ENCODE measurements at places on chromosomes 11 and 22. TPM values are rescaled to one million over a fixed set of nuclear protein-coding genes. Genes with fewer than 3 reads are reported as not detected.

OR2AG2 gene
- total RNA-seq: 0.12 TPM

NPTXR gene
- total RNA-seq: 3.1 TPM

OR52A1 gene
- total RNA-seq: not detected

SEPTIN5 gene
- total RNA-seq: 4.3 TPM

PATE4 gene
- not detected for total RNA-seq

DNA sequence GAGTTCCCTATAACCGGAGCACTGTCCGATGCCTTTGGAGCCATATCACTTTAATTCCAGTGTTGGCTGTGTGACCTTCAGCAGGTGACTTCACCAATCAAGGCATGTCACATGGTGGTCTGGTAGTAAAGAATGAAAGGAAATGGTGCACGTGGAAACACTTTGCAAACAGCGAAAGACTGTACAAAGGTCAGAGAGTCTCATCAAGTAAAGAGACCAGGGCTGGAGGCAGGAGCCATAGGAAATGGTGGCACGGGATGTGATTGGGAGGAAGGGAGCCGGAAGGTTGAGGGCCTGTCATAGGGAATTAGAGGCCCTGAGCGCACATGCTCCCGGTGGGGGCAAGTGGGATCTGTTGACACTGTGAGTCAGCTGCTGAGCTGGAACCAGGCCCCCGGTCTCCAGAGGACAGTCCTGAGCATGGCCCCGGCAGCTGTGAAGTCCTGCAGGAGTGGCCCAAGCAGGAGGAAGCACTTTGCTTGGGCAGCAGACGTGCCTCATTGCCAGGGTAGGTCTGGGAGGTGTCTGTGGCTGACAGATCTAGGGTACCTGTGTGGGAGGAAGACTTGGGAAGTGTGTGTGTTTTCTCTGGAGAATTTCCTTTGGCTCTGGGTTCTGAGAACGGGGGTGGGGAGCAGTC lies 2.0 kb downstream of the DAGLA start:
- peak; percentile 90 for DNase-seq
- peak overlapping the region; percentile 95 for H3K27ac ChIP-seq
- no peak overlapping the region for H3K4me3 ChIP-seq
- H3K4me1 ChIP-seq: peaks cover 46% of the 10 kb centered on the region
- H3K27me3 ChIP-seq: no peaks in the 10 kb centered on the region

GRCh38 chr11:116452461-116452860 lies 320.3 kb downstream of the BUD13 start:
- no peaks in the 10 kb centered on the region for H3K36me3 ChIP-seq
- DNase-seq: no peak
- peaks cover 3% of the 10 kb centered on the region for H3K4me1 ChIP-seq

DNA sequence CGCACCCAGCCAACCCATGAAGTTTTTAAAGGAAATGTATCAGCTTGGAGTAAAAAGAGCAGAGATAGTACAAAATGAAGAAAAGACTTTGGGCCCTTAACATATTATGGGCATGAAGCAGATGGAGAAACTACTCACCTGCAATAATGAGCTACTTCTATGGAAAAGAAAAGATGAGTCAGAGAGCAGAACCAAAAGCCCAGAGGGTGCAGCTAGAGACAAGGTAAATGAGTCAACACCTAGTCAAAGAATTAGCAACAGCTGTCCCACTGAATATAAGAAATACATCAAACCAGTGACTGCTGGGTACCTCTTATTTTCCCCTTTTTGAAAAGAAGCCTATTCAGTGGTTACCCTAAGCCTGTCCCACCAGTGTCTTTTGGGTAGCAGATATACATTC lies 61.8 kb downstream of the RPL27A start:
- H3K4me1 ChIP-seq: peaks cover 13% of the 10 kb centered on the region
- DNase-seq: no peak
- no peaks in the 10 kb centered on the region for H3K36me3 ChIP-seq

DNA sequence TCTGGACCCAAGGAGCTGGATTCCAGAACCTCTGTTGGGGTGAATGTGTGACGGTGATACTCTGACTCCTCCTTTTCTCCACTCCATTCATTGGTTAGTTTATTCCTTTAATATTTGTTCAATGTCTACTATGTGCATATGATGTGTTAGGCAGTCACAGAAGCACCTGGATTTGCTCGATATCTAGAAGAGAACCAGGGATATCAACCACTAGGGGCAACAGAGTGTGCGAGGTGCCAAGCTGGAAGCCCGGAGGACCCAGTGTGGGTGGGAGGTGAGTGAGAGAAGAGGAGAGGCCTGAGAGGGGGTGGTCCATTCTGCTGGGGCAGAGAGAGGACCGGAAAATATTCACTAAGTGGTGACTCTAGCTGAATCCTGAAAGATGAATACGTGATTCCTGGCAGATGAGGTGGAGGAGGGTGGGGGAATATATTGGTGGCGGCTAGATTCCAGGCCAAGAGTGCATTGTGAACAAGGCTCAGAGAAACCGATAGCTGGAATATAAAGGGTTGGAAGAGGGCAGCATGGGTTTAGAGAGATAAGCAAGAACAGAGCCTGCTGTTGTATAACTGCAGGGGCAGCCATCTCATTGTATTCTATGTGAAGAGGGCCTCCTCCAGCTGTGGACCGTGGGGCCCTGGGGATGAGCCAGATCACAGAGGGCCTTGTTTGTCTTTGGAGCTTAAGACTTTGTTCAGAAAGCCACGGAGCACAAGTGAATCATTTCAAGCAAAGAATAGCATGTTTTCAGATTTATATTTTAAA lies 6.9 kb upstream of the TIMP3 start:
- H3K27me3 ChIP-seq: no peaks in the 10 kb centered on the region
- no peaks in the 10 kb centered on the region for H3K36me3 ChIP-seq
- no peak overlapping the region for H3K27ac ChIP-seq
- no peak for DNase-seq
- H3K4me3 ChIP-seq: no peak overlapping the region
- peaks cover 10% of the 10 kb centered on the region for H3K4me1 ChIP-seq

GRCh38 chr11:129249351-129249750 lies 57.2 kb upstream of the ARHGAP32 start:
- no peak overlapping the region for H3K27ac ChIP-seq
- no peak overlapping the region for H3K4me3 ChIP-seq
- H3K27me3 ChIP-seq: no peaks in the 10 kb centered on the region
- H3K36me3 ChIP-seq: no peaks in the 10 kb centered on the region

GRCh38 chr11:87971354-87971753 lies 203.9 kb downstream of the RAB38 start:
- H3K27ac ChIP-seq: no peak overlapping the region
- DNase-seq: peak; percentile 11
- no peak overlapping the region for H3K4me3 ChIP-seq
- no peaks in the 10 kb centered on the region for H3K36me3 ChIP-seq
- H3K27me3 ChIP-seq: no peaks in the 10 kb centered on the region
- no peaks in the 10 kb centered on the region for H3K4me1 ChIP-seq

GRCh38 chr11:126282361-126282735 lies 545 bp upstream of the TIRAP start:
- H3K4me1 ChIP-seq: peaks cover 12% of the 10 kb centered on the region
- peak overlapping the region; percentile 98 for H3K27ac ChIP-seq
- no peaks in the 10 kb centered on the region for H3K27me3 ChIP-seq
- no peaks in the 10 kb centered on the region for H3K36me3 ChIP-seq
- DNase-seq: peak; percentile 69

GRCh38 chr11:120013325-120014250 lies 124.3 kb downstream of the TRIM29 start:
- no peak overlapping the region for H3K27ac ChIP-seq
- H3K4me3 ChIP-seq: no peak overlapping the region
- peaks cover 15% of the 10 kb centered on the region for H3K27me3 ChIP-seq
